ENCODE measurements at places on chromosomes 12 and 14.

DNA sequence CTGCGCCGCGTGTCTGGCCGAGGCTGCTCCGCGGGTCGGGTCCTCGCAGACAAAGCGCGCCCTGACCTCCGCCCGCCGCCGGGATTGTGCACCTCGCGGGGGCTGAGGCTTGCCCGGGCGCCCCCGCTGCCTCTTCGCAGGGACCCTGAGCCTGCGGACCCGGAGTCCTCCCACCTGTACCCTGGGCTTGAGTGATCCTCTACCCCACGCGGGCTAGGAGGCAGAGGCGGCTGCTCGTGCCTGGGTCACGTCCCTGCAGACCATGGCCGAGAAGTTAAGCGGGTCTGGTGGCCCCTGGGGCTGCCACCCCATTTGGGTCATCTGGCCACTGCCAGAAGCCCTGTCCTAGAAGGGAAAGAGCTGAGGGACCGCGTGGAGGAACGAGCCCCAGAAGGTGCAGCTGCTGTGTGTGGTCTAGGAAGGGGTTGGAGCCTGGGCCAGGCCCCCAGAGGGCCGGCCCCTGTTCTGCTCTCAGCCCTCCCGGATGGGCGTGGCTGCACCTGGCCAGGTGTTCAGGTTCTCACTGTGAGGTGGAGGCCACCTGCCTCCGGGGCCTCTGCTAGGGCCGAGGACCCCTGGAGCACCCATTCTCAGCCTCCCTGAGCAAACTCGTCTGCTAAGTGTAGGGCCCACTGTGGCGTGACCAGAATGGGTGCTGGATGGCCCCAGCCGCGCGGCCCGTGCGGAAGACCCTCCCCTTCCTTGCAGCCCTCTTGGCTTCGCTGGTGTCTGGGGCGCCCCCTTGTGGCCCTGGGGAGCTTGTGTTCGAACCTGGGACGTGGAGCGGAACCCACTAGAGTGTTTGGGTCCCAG lies 49.6 kb downstream of the LRCOL1 start:
- peak; percentile 51 for DNase-seq

DNA sequence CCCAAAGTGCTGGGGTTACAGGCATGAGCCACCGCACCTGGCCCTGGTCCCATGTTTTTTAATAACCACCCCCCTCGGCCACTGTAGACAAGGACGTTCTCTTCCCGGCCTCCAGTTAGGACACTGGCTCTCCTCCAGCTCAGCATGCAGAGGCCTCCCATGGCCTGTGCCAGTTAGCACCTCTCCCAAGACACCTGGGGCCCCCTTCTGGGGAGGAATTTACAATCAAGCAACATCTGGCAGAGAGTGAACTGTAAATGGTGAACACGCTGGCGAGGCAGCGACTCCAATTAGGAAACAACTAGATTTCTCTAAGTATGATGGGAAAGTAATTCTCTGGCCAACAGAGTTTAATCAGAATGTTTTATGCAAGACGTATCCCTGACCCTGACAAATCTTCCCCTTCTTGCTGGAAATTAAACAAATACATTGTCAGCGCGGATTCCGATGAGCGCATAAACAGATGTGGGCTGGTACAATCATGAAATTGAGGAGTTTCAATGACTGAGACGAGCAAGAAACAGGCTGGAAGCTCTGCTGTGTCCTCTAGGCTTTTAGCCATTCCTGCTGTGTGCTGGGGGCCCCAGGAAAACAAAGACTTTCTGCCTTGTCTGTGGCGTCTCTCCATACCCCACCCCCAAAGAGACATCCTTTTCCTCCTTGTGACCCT lies 61.7 kb upstream of the DLK1 start:
- DNase-seq = no peak

- DNase-seq = no peak
Observed at GRCh38 chr12:2477009-2477766, 317.6 kb upstream of the FKBP4 start.

GRCh38 chr14:29858299-29858698 lies 69.3 kb downstream of the PRKD1 start:
- no peak for DNase-seq

DNA sequence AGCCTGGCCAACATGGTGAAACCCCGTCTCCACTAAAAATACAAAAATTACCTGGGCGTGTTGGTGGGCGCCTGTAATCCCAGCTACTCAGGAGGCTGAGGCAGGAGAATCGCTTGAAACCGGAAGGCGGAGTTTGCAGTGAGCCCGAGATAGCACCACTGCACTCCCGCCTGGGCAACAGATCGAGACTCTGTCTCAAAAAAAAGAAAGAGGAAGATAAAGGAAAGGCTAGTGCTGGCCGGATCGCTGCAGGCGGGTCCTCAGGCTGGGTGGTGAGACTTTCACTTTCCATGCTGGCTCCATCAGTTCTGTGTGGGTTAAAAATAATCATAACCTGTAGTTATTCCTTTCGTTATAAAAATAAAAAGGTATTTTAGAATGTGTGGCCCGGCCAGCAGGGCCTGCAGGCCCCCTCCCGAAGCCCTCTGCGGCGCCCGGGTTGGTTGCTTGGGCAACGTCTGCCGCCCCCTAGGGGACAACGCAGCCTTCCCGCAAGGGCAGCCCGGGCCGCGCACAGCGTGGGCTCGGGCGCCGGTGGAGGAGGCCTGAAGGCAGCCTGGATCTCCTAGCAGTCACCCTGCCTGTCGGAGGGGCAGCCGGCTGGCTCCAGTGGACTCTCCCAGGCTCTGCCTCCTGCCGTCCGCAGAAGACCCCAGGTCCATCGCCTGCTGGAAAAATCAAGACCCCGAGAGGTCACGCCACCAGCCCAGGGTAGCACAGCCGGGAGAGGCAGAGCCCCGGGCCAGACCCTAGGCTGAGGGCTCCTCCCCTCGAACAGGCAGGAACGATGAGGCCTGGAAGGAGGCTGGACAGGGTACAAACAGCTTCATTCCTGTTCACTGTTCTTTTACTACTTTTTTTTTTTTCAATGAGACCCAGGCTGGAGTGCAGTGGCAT lies 5.0 kb upstream of the SLC25A47 start:
- peak; percentile 53 for DNase-seq

GRCh38 chr12:24534622-24535021 lies 414.3 kb downstream of the BCAT1 start:
- no peak for DNase-seq

DNA sequence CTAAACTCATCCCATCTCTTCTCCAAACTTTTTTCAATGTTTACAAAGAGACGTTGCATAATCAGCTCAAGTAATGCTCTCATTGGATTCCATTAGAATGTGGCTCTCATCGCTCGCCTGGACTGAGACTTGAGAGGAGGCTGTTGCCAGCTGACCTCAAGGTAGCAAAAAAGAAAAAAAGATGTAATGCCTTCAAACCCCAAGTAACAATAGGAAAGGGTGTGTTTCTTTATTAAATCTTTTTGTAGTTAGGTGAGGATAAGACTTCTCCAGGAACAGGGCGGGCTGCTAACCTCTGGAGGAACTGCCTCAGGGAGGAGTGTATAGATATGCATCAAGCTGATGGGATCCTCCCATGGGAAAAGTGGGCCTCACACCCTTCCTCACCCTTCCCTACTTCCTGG lies 956 bp upstream of the PTHLH start:
- no peak for DNase-seq

DNA sequence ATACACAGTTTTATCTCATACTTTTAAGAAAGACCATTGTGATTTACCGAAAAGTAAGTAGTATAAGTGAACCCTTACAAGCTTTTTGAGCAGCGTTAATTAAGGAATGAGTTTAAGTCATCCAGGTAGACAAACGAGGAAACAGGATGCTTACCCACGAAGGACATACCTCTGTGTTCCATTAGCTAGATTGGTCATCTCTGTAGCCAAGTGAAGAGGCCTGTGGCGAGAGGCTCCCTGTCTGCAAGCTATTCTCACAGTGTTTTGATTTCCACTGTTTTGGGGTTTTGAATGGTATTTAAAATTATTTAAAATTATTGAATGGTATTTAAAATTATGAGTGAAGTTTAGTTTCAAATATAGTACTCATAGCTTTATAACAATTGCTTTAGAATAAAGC lies 342.1 kb upstream of the RGS6 start:
- DNase-seq = no peak

DNA sequence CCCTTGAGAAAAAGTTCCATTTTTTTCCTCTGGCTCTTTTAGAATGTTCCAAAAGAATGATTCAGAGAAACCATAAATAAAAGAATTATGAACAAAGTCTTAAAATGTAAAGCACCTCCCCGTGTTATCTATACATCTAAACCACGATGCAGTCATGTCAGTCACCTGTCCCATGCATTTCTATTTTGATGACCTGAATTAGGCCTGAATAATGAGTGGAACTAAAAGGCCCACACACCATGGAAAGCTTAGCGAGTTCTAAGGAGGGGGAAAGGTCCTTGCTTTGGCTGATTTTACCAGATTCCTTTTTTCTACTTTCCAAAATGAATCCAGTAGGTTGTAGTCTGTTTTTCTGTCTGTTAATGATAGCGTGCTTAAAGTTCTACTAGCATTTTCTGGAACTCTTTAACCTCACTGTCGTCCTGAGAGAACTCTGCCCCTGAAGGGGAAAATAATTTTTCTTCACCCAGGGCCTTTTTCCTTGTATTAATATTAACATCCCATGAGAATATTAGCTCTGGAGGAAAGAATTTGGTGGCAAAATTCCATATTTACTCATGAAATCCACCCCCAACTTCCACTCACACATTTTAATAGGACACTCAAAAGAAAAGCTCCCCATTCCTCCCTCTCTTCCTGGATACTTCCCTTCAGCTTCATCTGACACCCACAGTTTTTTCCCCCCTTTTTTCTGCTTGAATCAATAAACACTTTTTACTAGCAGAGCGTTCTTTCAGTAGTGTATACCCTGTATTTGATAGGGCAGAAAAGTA lies 266.3 kb upstream of the DIO2 start:
- DNase-seq = no peak

- DNase-seq = no peak
Observed at GRCh38 chr14:81220580-81220829, 254 bp downstream of the GTF2A1 start.

- DNase-seq = no peak
Observed at GRCh38 chr14:23104070-23104590, 659 bp downstream of the CIROP start.

GRCh38 chr12:115394496-115395220 lies 710.7 kb upstream of the TBX3 start:
- no peak for DNase-seq

DNA sequence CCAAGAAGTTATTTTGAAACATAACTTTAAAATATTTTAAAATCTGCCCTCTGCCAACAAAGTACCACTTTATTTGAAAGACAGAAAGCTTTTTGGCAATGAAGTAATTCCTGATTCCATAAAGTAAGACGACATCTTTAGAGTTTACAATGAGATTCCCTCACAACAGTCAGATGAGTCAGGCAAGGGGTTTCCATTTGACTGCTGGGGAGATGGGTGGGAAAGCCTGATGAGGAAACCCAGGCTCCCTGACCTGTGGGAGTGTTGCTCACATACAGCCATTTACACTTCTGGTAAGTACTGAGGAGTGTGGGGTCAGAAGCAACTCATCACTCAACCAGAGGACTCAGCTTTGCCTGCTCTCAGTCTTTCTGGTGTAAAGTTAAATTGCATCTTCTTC lies 10.2 kb downstream of the KITLG start:
- no peak for DNase-seq

DNA sequence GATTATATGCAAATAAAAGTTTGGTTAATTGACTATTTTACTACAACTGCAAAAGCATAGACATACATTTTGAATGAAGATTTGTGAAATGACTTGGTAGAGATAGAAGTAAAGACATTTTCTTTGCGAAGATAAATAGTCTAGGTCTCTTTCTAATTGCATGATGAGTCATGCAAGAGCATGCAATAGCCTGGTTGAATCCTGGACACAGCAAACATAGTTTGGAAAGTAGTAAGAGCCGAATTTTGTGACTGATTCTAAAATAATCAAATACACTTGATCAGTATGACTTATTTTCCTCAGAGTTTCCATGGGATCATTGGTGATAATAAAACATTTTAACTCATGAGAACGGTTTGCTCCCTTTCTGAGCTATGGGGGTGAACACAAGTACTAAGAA lies 27.7 kb upstream of the CAND1 start:
- no peak for DNase-seq

- no peak for DNase-seq
Observed at GRCh38 chr12:96295532-96296160, 101.5 kb downstream of the ELK3 start.

GRCh38 chr14:100556140-100556475 lies 31.1 kb downstream of the BEGAIN start:
- no peak for DNase-seq

GRCh38 chr12:6936636-6937480 lies 6.8 kb upstream of the RNU7-1 start:
- DNase-seq = no peak

DNA sequence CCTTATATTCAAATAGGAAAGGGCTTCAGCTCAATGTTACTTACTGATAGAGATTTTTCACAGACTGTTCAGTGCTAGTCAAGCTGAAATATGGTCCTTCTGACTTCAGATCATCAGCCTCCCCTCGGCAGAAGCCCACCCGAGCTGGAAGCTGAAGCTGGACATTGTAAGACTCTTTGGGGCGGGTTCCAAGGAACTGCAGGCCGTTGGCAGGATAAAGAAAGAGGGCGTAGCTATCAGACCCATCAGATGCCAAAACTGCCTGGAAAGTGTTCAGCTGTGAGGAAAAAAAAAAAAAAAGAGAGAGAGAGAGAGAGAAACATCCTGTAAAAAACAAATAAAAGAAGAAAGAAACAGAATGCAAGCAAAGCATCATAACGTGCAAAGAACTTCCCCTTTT lies 8.8 kb downstream of the NID2 start:
- no peak for DNase-seq

- DNase-seq = no peak
Observed at GRCh38 chr12:5259523-5259922, 172.4 kb upstream of the NTF3 start.

- DNase-seq = no peak
Observed at GRCh38 chr14:29905543-29905942, 22.1 kb downstream of the PRKD1 start.

GRCh38 chr12:62191491-62192179 lies 68.6 kb upstream of the USP15 start:
- peak; percentile 5 for DNase-seq

DNA sequence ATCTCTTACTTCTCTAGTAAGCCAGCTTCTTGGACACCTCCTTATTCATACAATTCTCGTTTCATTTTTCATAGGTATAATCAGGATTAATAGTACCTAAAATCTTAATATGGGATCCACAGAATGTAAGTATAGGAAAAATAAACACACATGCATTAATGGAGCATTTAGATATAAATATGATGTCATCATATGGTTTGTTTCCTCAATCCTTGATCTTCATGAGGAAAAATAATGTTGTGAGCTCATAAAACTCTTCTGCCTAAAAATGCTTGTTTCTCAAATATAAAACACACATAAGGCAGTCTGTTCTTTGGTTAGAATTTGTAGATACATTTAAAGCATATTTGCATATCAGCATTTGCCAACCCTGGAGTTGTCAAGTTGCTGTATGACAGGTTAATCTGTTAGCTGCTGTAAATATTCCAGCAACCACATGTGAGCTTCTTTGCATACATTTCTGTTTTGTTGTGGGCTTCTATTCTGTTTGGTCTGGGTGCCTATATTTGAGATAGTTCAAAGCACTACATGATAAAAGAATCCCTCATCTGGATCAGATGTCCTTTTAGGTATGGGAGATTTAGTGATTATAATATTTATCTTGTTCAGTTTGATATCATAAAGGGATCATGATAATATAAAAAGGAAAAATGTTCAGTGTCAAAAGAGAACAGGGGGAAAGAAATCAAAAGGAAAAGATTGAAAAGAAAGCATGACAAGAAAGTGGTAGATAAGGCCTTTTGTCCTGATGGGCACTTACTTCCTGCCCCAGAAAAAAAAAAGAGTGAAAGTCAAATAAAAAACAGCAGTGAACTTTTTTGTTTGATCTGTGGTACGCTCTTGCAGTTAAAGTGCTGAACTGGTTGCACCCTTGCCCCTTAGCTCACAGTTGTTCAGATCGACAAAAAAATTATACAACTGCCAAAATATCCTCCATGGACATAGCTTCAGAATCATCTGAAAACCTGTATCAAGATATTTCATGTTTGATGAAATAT lies 68.6 kb downstream of the ACSS3 start:
- DNase-seq = no peak

Data from stimulated activated CD4-positive, alpha-beta T cell treated with anti-CD3 and anti-CD28 coated beads, Interleukin-15, amount 100 ng/mL, for 1 hour (primary cell).